ENCODE measurements at places on chromosomes 5 and 9.

DNA sequence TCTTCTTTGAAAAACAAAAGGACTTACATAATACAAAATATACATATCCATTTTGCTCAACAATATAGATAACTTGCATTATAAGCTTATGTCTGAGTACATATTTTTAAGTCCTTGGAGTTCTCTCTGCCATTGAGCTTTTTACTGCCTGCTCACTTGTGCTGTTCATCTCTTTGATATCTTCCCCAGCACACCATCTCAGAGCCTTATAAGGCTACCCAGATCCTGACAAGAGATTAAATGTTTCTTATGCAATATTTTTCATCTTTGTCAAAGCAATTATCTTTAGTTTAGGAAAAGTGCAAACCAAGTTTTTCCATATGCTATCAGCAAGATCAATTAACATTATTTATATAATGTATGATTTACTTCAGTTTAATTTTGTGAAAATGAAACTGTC lies 60.7 kb upstream of the ITGA1 start:
- DNase-seq: peak; percentile 11

- DNase-seq: no peak
Measured at GRCh38 chr5:61267116-61267515, 64.9 kb upstream of the ZSWIM6 start.

GRCh38 chr5:15539951-15540350 lies 40.0 kb downstream of the FBXL7 start:
- DNase-seq: no peak

DNA sequence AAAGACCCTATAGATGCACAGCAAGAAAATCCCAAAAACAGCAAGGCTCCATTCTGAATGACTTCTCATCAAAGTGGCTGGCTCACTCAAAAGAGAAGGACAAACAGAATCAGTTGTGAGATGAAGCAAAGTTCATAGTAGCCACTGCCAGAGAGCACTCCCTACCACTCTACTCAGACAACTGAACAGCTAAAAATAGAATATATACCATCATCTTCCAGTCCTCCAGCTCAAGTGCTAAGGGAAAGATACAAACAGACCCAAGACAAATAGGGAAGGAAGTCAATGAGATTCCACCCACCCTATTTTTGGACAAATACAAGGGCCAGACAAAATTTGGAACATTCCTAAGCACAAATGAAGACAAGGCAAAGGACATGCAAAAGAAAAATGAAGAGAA lies 20.6 kb downstream of the GNAQ start:
- no peak for DNase-seq

DNA sequence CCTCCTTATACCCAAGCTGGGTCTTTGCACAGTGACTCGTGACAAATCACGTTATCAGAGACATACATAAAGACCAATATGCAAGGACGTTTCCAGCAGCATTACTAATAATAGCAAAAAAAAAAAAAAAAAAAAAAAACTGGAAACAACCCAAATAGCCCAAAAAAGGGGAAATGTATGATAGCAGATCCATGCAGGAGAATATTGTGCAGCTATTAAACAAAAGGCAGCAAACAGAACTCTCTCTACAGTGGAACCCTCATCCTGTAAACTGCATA lies 37.7 kb downstream of the C5orf15 start:
- DNase-seq: no peak

GRCh38 chr9:13769006-13769405 lies 489.5 kb upstream of the MPDZ start:
- DNase-seq: no peak

Measured in CD4-positive, alpha-beta T cell treated with Interleukin-6 at 100 ng/mL for 8 hours (primary cell).